Hepatocyte (in vitro differentiated cells): ENCODE measurements at places on chromosomes 13 and 19. TPM values are rescaled to one million over a fixed set of nuclear protein-coding genes. Genes with fewer than 3 reads are reported as not detected.

GRCh38 chr19:10037809-10038208, 24.5 kb downstream of the RDH8 start:
- H3K27me3 ChIP-seq, result peaks cover 7% of the 10 kb centered on the region
- no peaks in the 10 kb centered on the region for H3K4me1 ChIP-seq
- DNase-seq, result peak; percentile 40
- no peak overlapping the region for H3K27ac ChIP-seq
- H3K36me3 ChIP-seq, result no peaks in the 10 kb centered on the region

DNA sequence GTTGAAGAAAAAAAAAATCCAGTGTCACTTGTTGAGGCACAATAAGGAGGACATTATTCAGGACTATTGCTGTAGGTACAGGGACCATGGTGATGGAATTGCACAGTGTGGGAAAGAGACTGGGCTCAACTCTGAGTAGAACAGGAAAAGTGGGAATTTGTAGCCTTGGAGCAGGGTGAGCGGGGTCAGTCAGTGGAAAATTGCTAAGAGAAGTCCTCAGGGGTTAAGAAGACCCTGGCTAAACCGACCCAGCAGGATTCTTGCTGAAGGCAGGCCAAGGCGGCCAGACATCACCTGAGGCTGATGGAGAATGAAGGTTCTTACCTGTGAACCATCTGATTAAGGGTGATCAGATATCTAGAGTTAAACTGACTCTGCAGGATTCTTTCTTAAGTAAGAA, 12.5 kb downstream of the LAIR2 start:
- DNase-seq, result no peak
- H3K27ac ChIP-seq, result no peak overlapping the region
- no peaks in the 10 kb centered on the region for H3K36me3 ChIP-seq
- no peak overlapping the region for H3K4me3 ChIP-seq
- no peaks in the 10 kb centered on the region for H3K4me1 ChIP-seq
- no peaks in the 10 kb centered on the region for H3K27me3 ChIP-seq

- H3K36me3 ChIP-seq, result no peaks in the 10 kb centered on the region
- H3K27ac ChIP-seq, result no peak overlapping the region
- H3K4me1 ChIP-seq, result no peaks in the 10 kb centered on the region
- no peak for DNase-seq
- no peaks in the 10 kb centered on the region for H3K27me3 ChIP-seq
Observed at GRCh38 chr19:15575406-15575805, 39.6 kb upstream of the CYP4F8 start.

DNA sequence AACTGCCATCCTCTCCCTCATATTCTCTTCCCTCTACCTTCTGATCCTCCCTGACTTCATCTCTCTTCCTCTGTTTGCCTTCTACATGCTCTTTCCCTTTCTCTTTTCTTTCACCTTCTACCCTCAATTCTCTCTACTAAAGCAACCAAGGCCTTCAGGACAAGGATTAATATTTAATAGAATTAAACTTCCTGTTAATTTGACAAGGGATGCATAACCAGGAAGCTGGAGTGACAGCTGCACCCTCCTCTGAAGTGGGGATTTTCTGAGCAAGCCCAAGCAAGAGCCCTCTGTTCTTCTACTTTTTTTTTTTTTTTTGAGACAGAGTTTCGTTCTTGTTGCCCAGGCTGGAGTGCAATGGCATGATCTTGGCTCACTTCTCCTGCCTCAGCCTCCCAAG, 63.4 kb upstream of the MED4 start:
- no peak overlapping the region for H3K4me3 ChIP-seq
- DNase-seq, result no peak
- no peaks in the 10 kb centered on the region for H3K36me3 ChIP-seq
- no peaks in the 10 kb centered on the region for H3K27me3 ChIP-seq

DNA sequence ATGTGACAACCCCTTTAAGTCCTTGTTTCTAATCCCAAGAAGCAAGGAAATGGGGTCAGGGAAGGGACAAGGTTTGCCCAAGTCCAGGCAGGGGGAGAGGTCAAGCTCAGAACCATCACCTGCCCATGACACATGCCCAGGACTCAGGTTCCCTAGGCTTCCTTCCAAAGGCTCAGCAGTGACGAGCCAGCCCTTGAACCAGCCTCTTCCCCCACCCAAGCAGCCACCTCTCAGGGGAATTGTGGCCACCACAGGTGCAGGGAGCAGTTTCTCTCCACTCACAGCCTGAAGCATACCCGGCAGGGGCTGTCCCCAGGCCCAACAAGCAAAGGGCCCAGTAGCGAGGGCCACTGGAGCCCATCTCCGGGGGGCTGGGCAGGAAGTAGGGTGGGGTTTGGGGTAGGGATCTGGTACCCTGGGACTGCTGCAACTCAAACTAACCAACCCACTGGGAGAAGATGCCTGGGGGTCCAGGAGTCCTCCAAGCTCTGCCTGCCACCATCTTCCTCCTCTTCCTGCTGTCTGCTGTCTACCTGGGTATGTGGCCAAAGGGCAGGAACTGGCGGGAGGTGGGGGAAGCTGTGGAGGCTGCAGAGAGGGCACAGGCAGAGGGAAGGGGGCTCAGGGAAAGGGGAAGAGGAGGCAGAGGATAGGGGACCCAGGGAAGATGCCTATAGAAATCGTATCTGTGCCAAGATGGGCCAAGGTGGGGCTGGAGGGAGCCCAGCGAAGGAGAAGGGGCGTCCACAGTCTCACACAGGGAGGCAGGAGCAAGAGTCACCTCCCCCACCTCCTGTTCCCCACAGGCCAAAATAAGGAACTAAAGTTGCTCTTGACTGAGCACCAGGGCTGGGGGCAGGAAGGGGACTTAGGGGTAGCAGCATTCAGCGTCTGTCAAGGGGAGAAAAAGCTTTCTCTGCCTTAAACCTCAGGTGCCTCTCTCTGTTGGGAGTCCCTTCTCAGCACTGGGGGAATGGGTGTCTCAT, at the start of gene CD79A:
CD79A (plus strand) TSS at position 433 of the 986 bp plus-strand sequence; CDS start at position 459, 26 bp downstream.
- H3K4me1 ChIP-seq, result no peaks in the 10 kb centered on the region
- H3K4me3 ChIP-seq, result no peak within 1 kb of the TSS
- H3K27ac ChIP-seq, result no peak within 1 kb of the TSS
- no peaks in the 10 kb centered on the region for H3K27me3 ChIP-seq

DNA sequence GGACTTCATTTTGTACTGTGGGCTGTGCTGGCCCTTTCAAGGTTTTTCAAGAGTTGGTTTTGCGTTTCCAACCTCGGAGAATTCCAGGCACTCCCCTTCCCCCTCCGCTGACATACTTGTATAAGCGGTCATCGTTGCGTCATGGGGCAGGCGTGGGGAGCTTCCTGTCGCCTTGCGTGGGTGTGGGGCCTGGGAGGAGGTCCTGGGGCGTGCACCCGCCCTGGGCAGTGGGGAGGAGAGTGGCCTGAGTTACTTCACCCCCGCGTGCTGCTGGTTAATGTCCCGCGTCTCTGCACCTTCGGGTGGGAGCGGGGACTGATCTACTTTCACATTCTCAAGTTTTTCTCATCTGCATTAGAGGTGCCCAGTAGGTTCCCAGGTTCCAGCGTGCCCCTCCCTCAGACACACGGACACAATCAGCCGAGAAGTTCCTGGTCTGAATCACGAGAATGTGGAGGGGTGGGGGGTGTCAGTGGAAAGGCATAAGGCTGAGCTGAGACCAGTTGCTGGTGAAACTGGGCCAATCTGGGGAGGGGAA, 4.1 kb downstream of the IER2 start:
- H3K4me3 ChIP-seq, result peak overlapping the region; percentile 90
- no peaks in the 10 kb centered on the region for H3K36me3 ChIP-seq
- H3K27ac ChIP-seq, result peak overlapping the region; percentile 99
- H3K4me1 ChIP-seq, result peaks cover 14% of the 10 kb centered on the region

DNA sequence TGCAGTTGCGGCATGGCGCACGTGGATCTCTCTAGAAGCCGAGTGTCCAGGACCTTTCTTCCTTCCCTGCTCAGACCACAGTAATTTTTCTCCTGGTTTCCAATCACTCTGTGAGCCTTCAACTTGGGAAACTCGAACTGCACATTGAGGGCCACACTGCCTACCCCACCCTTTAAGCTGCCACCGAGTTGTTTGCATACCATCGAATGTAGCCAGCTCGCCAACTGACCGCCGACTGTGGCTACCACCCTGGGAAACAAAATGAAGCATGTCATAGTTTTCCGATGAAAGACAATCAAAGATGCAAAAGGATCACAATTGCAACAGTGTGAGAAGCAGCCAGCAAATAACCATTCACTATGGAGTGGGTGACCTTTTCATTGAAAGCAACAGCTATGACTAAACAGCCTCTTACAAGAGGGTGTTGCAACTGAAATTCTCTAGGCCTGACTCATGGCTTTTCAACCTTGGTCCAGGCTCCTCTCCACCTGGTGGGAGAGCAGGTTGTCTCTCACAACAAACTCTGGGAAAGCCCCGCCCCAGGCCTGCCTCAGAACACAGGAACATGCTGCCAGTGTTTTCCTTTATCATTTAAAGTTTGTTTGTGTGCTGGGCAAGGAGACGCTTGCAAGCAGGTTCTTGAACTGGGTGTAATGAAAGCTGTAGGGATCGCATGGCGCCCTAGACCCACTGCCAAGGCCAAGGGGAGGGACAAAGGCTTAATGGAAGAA, 141.7 kb upstream of the SERP2 start:
- H3K4me1 ChIP-seq, result peaks cover 26% of the 10 kb centered on the region
- peak; percentile 90 for DNase-seq
- peak overlapping the region; percentile 74 for H3K27ac ChIP-seq

DNA sequence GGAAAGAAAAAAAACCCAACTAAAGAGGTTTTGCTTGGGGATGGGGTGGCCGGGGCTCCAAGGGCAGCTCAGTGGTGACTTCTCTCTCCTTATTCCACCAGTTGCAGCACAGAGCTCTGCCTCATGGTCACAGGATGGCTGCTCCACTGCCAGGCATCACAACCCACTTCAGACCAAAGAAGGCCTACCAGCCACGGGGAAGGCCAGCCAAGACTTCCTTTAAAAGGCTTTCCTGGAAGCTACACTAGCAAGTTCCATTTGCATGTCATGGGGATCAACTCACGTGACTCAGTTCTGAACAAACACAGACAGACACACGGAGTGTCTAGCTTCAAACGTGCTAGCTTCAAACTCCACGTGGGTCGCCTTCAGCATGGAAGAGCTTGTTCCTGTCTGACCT, 13.2 kb upstream of the EIF3G start:
- DNase-seq, result no peak
- no peaks in the 10 kb centered on the region for H3K27me3 ChIP-seq
- no peaks in the 10 kb centered on the region for H3K36me3 ChIP-seq

DNA sequence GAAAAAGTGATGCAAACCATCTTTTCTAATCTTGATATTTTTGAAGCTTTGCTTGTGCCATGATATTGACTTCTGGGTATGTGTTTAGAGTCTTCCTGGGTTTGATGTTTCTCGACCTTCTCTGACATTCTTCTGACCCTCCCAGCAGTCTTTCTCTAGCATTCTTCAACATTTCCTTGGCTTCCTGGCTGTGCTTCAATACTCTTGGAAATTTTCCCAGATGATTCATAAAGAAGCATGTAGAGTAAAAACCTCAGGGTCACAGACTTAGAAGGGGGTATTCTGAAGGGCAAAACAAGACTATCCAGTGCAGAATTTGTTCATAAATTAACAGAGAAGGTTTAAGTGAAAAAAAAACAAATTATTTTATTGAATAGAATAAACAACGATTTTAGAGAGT, 946.3 kb upstream of the PCDH9 start:
- peak; percentile 19 for DNase-seq
- H3K4me3 ChIP-seq, result no peak overlapping the region
- H3K4me1 ChIP-seq, result no peaks in the 10 kb centered on the region
- H3K27ac ChIP-seq, result no peak overlapping the region
- H3K27me3 ChIP-seq, result no peaks in the 10 kb centered on the region

DNA sequence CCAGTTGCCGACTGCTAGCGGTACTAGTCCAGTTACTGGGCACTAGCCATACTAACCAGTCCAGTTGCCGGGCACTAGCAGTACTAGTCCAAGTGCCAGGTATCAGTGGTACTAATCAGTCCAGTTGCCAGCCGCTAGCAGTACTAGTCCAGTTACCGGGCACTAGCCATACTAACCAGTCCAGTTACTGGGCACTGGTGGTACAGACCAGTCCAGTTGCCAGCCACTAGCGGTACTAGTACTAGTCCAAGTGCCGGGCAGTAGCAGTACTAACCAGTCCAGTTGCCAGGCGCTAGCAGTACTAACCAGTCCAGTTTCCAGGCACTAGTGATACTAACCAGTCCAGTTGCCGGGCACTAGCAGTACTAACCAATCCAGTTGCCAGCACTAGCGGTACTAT, 124.1 kb upstream of the MCF2L start:
- H3K4me3 ChIP-seq, result no peak overlapping the region
- H3K36me3 ChIP-seq, result no peaks in the 10 kb centered on the region
- H3K27me3 ChIP-seq, result no peaks in the 10 kb centered on the region
- H3K27ac ChIP-seq, result no peak overlapping the region
- H3K4me1 ChIP-seq, result no peaks in the 10 kb centered on the region

DNA sequence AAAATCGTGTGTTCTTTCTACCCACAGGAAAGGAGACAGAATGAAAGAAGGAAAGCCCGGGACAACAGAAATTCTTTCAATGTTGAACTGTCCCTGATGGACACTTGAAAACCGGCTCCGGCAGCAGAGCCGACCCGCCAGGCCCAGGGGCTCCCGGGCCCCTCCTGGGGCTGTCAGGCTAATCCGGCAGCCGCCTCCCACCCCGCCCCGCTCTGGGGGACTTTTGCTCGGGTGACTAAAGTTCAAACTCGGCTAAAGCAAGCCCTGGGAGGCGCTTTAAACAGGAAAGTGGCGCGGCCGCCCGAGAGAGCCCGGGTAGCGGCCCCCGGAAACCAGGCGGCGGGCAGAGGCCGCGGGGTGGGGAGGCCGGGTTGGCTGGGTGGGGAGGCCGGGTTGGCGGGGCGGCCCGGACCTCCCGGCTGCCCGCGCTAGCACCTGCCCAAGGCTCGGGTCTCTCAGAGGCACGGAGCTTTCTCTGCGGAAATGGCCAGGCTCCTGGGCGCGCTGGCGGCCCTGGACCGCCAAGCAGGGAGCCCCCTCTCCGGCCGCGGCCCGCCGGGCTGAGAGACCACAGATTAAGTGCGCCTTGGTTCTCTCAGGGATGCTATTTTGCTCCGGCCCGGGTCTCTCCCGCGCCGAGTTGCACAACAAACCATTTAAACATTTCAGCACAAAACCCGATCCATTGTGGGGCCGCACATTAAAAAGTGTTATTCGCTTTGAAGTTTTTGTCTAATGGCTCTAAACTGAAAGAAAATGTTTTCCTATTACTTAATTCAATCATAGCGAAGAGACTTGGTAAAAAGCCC, 2.6 kb upstream of the GSX1 start:
- peaks cover 6% of the 10 kb centered on the region for H3K4me1 ChIP-seq
- DNase-seq, result no peak
- peak overlapping the region; percentile 5 for H3K4me3 ChIP-seq
- no peak overlapping the region for H3K27ac ChIP-seq
- H3K36me3 ChIP-seq, result no peaks in the 10 kb centered on the region
- peaks cover 85% of the 10 kb centered on the region for H3K27me3 ChIP-seq

- no peak overlapping the region for H3K4me3 ChIP-seq
- no peaks in the 10 kb centered on the region for H3K27me3 ChIP-seq
- DNase-seq, result no peak
- H3K4me1 ChIP-seq, result no peaks in the 10 kb centered on the region
- H3K27ac ChIP-seq, result no peak overlapping the region
Observed at GRCh38 chr19:10467104-10467706, 36.0 kb downstream of the KEAP1 start.

GRCh38 chr19:33514885-33515551, 6.6 kb downstream of the PEPD start:
- no peaks in the 10 kb centered on the region for H3K36me3 ChIP-seq
- no peak for DNase-seq
- H3K4me3 ChIP-seq, result no peak overlapping the region
- H3K4me1 ChIP-seq, result no peaks in the 10 kb centered on the region

Gene LRRC4B
- total RNA-seq, result 6.0 and 7.7 TPM in 2 replicates

Gene SYT5
- total RNA-seq, result 0.60 and 1.4 TPM in 2 replicates

Gene LIN37
- 7.9 and 12.0 TPM in 2 replicates for total RNA-seq

Gene PRX
- 1.9 and 2.0 TPM in 2 replicates for total RNA-seq

Gene CEACAM18
- total RNA-seq, result not detected in 2 replicates

Gene AP2S1
- total RNA-seq, result 109 and 129 TPM in 2 replicates

Gene CCL25
- 1.2 TPM in 1 of 2 replicates, not detected in the other for total RNA-seq

Gene EPSTI1
- total RNA-seq, result 22.2 and 24.5 TPM in 2 replicates

Gene PALM
- 27.2 and 34.9 TPM in 2 replicates for total RNA-seq

Gene PBX4
- 0.64 and 3.2 TPM in 2 replicates for total RNA-seq

Gene TMC4
- total RNA-seq, result 29.4 and 40.3 TPM in 2 replicates
